Activated CD4-positive, alpha-beta T cell treated with anti-CD3 and anti-CD28 coated beads for 36 hours (primary cell): ENCODE measurements at places on chromosomes 3 and 15. TPM values are rescaled to one million over a fixed set of nuclear protein-coding genes. Genes with fewer than 3 reads are reported as not detected.

KBTBD13 gene
- not detected for total RNA-seq

SLC6A6 gene
- total RNA-seq: 54.2 TPM

GRCh38 chr3:31370681-31371080 is 162.0 kb upstream of the STT3B start:
- no peaks in the 10 kb centered on the region for H3K4me1 ChIP-seq
- H3K4me3 ChIP-seq: no peak overlapping the region
- DNase-seq: no peak
- H3K27ac ChIP-seq: no peak overlapping the region

- no peak overlapping the region for H3K27ac ChIP-seq
- H3K4me1 ChIP-seq: peaks cover 9% of the 10 kb centered on the region
- DNase-seq: no peak
- H3K27me3 ChIP-seq: no peaks in the 10 kb centered on the region
- H3K36me3 ChIP-seq: no peaks in the 10 kb centered on the region
Observed at GRCh38 chr3:4601892-4602291, 108.7 kb downstream of the ITPR1 start.

- no peaks in the 10 kb centered on the region for H3K4me1 ChIP-seq
- DNase-seq: no peak
- no peak overlapping the region for H3K27ac ChIP-seq
- H3K4me3 ChIP-seq: no peak overlapping the region
Observed at GRCh38 chr15:35757765-35758164, 211.8 kb upstream of the DPH6 start.

DNA sequence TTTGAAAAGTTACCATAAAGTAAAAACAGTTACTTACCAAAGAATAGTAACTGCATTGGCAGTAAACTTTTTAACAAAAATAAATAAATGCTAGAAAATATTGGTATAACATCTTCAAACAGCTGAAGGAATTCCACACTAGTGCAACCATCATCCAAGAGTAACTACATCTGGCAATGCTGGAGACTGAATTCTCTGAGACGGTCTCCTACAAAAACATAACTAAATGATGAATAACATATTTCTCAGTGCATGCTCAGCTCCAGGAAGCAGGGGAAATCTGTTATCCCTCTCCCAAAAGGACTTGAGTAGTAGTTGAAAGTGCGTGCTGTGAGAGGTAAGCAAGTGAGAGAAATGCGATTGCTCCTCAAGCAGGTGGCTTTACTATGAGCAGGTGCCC is 526.8 kb upstream of the CCDC54 start:
- H3K27me3 ChIP-seq: no peaks in the 10 kb centered on the region
- no peaks in the 10 kb centered on the region for H3K36me3 ChIP-seq
- H3K4me1 ChIP-seq: no peaks in the 10 kb centered on the region
- no peak overlapping the region for H3K27ac ChIP-seq
- no peak for DNase-seq

SEMA6D gene
- not detected for total RNA-seq

DNA sequence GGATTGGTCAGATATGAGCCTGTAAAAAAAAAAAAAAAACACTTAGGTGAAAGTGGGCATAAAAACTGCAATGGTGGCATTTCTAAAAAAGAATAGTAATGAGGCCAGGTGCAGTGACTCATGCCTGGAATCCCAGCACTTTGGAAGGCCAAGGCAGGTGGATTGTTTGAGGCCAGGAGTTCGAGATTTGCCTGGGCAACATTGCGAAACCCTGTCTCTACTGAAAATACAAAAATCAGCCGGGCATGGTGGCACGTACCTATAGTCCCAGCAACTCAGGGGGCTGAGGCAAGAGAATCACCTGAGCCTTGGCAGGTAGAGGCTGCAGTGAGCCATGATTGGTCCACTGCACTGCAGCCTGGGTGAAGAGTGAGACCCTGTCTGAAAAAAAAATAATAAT is 38.3 kb upstream of the BHLHE40 start:
- no peak overlapping the region for H3K4me3 ChIP-seq
- H3K36me3 ChIP-seq: no peaks in the 10 kb centered on the region
- no peak for DNase-seq
- H3K27ac ChIP-seq: no peak overlapping the region

SLC28A1 gene
- not detected for total RNA-seq
